ENCODE measurements at places on chromosomes 2 and 18. TPM values are rescaled to one million over a fixed set of nuclear protein-coding genes. Genes with fewer than 3 reads are reported as not detected.

Gene COLEC11
- 0.57 TPM for total RNA-seq

Gene CLASP1
- 28.8 TPM for total RNA-seq

Gene TMX3
- total RNA-seq = 123 TPM

Gene DNAH7
- 0.06 TPM for total RNA-seq

Gene SERPINB11
- not detected for total RNA-seq

Gene SATB2
- 0.65 TPM for total RNA-seq

Gene SLC16A14
- 0.06 TPM for total RNA-seq

Gene ACKR3
- 26.0 TPM for total RNA-seq

Gene AQP12B
- total RNA-seq = not detected

Gene L3MBTL4
- total RNA-seq = 10.8 TPM

Gene CDH7
- total RNA-seq = under 0.01 TPM

Gene SPIRE1
- total RNA-seq = 20.1 TPM

Gene MOGAT1
- not detected for total RNA-seq

Gene GTF2A1L
- total RNA-seq = not detected

Gene INO80D
- total RNA-seq = 5.2 TPM

Gene TUBA4B
- total RNA-seq = not detected

Gene IKZF2
- 0.65 TPM for total RNA-seq

Gene IL37
- not detected for total RNA-seq

Gene MYO1B
- 111 TPM for total RNA-seq

Gene RUFY4
- total RNA-seq = not detected

Gene SLC9A2
- under 0.01 TPM for total RNA-seq

Gene RABL2A
- 1.6 TPM for total RNA-seq

Gene KCNJ3
- not detected for total RNA-seq

Gene RSAD2
- total RNA-seq = 5.3 TPM

Gene GLS
- 421 TPM for total RNA-seq

Gene ANKRD23
- 1.4 TPM for total RNA-seq

Gene PLEKHH2
- under 0.01 TPM for total RNA-seq

Gene ADGRF3
- 0.06 TPM for total RNA-seq

Gene EGR4
- not detected for total RNA-seq

Gene RTP5
- total RNA-seq = not detected

Gene ST8SIA5
- not detected for total RNA-seq

Gene ATP6V1B1
- 0.76 TPM for total RNA-seq

Gene FHOD3
- 0.06 TPM for total RNA-seq

Gene IL1F10
- total RNA-seq = not detected

Gene KCNF1
- total RNA-seq = 3.1 TPM

Measured in bladder microvascular endothelial cell (primary cell).